ENCODE measurements at places on chromosomes 2 and 18.
A peak's percentile ranks its signal among the peaks of the same experiment; 100 is the strongest.

DNA sequence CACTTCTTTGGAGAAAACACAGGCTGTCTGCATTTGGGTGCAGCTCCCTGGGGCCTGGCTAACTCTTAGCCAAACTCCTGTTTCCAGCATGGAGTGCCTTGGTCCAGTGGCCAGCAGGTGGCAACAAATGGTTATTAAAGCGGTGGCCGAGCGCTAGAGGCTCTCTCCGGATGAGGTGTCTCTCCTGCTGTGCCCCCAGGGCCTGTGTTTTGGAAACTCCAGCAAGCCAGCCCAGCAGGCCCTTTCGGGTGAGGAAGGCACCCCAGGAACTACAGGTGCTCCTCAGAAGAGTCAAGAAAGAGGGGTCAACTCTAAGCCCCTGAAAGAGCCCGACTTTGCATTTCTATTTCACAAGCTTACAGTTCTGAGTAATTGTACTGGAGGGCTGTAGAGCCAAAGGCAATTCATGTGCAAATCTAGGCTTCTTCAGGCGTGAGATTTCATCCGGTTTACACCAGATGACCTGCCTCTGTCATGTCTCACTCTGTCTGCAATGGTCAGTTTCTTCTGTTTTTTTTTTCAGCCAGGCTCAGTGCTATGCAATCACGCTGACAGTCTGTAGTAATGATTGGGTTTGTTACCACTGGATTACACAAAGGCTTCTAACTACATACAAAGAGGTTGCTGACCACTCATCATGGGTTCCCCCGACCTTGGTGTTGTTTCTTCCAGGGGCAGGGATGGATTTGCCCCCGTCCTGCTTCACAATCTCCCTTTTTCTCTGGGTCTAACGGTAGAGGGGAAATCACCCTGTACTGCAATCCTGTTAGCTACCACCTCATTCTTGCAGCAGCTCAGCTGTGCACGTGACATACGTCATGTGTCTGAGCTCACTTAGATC is 7.6 kb upstream of the CHRNA1 start:
- peak; percentile 74 for DNase-seq

DNA sequence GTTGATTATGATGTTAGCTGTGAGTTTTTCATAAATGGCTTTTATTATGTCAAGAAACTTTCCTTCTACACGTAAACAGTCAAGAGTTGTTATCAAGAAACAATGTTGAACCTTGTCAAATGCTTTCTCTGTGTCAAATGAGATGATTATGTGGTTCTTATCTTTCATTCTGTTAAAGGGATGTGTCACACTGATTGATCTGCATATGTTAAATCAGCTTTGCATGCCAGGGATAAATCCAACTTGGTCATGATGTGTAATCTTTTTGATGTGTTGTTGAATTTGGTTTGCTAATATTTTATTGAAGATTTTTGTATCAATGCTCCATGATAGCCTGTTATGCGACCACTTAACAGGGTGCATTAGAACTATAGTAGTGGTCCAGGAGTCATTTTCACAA is 107.3 kb downstream of the C1QL2 start:
- DNase-seq, result no peak

DNA sequence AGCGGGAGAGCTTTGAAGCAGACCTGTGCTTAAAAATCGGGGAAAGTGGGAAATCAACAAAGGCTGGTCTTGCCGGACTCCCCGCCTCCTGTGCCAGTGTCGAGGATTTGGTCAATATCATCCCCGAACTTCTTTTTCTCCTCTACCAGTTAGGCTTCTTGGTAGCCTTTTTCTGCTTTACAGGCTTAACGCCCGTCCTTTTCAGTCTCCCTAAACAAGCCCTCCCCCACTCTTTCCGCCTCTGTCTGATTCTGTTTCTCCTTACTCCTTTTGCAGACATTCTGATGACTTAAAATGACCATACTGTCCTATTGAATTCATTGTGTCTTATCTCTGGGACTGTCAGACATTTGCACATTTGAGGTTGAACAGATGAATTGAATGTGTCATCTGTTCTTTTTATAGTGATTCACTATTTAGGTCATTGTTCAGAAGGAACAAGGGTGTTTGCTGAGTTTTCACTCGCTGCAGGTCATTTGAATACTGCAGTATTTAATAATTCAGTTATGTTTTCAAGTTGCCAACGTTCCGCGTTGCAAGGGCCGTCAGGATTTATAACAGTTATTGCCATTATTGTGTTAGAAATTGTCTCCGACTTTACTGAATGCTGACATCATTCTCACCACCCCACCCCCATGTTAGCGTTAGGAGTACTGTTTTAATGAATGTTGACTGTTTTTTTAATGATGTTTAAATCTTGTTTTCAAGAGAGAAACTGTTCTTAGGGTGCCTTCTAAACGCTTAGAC is 1.1 kb downstream of the ITGAV start:
- peak; percentile 39 for DNase-seq

- no peak for DNase-seq
Observed at GRCh38 chr2:41496908-41497307, 550.9 kb upstream of the PKDCC start.

DNA sequence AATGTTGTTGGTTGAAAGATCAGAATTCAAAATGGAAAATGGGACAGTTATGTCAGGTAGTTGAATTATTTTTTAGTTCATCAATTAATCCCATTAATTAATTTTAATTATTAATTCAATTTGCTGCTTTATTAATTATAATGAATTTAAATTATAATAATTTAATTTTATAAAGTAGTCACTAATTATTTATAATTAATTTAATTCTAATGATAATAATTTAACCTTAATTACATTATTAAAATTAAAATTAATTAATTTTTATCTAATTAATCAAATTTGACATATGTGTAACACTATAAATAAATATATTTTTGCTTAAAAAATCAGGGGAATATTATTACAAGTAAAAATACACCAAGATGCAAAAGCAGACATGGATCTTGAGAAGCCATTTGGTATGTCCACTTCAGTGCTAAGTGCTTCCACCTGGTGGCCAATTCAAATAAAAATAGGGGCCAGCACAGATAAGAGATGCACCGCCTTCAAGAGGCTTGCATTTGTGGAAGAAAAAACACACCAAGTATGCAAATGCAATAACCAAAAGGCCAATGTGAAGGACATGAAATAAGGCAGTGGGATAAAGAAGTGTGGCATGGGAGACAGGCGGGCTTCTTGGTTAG is 73.2 kb downstream of the MBP start:
- DNase-seq, result peak; percentile 77

DNA sequence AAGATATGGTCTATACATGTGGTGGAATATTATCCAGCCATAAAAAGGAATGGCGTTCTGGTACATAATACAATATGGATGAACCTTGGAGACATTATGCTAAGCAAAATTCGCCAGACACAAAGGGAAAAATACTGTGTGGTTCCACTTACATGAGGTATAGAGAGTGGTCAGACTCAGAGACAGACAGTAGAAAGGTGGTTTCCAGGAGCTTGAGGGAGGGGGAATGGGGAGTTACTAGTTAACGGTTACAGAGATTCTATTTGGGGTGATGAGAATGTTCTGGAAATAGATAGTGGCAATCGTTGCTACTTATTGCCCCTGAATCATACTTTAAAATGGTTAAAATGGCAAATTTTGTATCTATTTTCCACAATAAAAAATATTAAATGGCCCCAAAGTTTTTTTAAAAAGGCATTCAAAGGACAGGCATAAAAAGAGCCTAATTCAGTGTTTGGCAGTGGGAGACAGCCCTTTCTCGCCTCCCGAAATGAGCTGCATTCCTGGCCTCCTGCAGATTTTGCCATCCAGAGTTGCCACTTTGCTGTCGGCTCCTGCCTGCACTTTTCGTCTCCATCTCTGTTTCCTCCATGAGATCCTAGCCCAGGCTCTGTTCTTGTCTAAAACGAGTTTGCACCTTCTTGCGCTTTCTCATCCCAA is 13.5 kb downstream of the TNFRSF11A start:
- DNase-seq, result no peak

DNA sequence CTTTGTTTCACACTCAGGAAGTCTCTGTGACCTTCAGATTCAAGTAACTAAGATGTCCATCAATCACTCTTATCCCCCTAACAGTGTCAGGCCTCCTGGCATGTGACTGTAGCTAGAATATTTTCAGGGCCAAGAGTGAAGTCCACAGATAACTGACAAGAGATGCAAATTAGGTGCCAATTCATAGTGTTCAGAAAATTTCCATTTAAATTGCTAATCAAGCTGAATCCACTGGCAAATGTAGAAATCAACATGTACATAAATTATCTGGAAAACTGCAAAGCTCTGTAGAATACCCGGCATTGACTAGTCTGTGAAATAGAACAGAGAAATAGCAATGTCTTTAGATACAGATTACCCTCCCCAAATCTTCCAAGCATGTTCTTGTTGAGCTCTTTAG is 38.6 kb upstream of the ARL4C start:
- DNase-seq, result no peak

DNA sequence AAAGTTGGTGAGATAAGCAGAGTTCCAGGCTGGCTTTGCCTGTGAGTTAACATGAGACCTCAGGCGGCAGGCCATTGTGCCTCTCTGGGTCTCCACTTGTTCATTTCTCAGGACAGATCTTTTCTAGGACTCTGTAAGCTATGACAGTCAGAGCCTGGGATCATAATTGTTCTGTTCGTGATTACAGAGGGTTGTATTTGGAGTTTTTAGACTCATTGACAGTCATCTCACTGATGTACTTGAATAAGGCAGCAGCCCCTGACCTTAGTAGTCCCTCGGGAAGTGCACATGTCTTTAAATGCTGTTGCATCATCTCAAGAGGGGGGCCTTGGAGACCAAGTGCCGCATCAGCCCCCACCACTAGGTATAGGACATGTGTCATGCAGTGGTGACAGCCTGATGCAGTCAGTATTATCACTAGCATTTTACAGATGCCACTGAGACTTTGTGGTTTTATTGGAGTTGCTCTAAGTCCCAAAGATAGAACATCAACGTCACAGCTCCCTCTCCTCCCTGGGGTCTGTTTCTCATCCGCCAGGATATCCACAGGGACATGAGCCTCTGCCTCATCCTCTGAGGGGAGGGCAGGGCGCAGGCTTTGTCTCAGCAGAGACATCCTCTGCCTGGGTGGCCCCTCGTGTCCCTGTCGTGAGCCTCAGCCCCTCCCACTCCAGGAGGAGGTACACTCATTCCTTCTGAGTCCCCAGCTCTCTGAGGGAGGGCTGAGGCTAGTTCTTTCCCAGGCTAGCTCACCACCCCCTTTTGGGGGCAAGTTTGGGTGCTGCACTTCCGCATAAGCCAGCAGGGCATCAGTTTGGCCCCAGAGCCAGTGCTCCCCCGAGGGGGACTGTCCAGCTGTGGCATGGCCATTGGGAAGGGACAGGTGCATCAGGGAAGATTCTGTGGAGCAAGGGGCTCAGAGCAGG is 14.1 kb downstream of the GLI2 start:
- DNase-seq, result no peak

GRCh38 chr2:205665791-205666190 is 16.5 kb upstream of the NRP2 start:
- DNase-seq, result no peak
